ENCODE measurements at places on chromosomes 1 and 21. TPM values are rescaled to one million over a fixed set of nuclear protein-coding genes. Genes with fewer than 3 reads are reported as not detected.

Gene CDKN2C
- total RNA-seq: 6.5 TPM

Gene CLCA1
- total RNA-seq: not detected

Gene CRYZL1
- total RNA-seq: 30.6 TPM

Gene HSD3B2
- total RNA-seq: not detected

Gene OR14K1
- total RNA-seq: not detected

DNA sequence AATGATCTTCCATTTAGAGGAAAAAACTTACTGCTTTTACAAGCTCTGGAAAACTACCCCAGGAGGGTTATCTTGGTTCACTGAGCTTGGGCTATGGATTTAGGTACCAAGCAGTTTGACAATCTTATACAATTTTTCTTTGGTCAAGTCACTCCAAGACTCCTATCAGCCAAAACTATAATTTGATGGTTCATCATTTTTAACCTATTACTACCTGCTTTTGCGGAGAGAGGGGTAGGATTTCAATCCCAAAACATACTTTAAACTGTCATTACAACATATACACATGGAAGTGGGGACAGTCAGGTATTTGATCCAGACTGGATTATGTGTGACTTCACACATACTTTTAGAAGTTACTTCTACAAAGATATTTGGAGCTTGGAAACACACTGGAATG lies 71.8 kb downstream of the RUNX1 start:
- DNase-seq: no peak

GRCh38 chr21:27122686-27123085 lies 155.8 kb upstream of the ADAMTS5 start:
- no peak for DNase-seq

Data from CD8-positive, alpha-beta memory T cell (primary cell).